ENCODE measurements at places on chromosomes 3 and 15.

DNA sequence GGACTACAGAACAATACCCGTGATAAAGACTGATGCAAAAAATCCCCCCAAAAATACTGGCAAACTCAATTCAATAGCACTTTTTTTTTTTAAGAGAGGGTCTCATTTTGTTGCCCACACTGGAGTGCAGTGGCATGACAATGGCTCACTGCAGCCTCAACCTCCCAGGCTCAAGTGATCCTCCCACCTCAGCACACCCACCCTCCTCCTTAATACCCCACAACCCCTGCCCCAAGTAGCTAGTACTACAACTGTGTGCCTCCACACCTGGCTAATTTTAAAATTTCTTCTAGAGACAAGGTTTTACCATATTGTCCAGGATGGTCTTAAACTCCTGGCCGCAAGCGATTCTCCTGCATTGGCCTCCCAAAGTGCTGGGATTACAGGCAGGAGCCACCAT, 11.4 kb downstream of the TOP2B start:
- no peak for DNase-seq

DNA sequence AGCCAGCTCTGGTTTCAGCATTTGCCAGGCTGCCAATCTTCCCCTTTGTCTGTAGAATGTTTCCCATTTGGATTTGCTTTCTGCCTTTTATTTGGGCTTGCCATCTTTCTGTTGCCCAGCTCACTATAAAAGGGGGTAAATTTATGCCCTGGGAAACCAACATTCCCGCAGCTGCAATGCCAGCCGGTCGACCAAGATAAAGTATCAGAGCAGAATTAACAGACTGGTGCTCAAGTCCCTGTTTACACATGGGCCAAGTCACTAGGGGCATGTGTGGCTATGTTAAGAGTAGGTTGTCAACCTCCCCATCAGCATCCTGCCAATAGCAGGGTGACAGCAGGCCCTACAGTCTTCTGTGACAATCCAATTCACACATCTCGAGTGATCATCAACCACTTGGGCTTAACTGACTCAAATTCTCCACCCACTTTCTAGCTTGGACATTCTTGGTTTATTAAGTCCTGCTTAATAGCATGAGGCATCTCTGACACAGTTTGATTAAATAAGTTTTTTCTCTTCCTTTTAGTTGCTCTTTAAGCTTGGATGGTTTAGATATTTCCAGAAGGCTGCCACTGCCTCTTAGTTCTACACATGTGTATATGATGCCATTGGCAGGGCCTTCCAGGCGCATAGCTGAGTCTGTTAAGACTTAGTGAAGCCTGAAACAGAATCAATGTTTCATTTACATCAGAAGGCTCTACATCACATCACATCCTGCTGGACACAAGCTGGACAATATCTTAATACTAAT, 24.1 kb upstream of the VEPH1 start:
- no peak for DNase-seq

DNA sequence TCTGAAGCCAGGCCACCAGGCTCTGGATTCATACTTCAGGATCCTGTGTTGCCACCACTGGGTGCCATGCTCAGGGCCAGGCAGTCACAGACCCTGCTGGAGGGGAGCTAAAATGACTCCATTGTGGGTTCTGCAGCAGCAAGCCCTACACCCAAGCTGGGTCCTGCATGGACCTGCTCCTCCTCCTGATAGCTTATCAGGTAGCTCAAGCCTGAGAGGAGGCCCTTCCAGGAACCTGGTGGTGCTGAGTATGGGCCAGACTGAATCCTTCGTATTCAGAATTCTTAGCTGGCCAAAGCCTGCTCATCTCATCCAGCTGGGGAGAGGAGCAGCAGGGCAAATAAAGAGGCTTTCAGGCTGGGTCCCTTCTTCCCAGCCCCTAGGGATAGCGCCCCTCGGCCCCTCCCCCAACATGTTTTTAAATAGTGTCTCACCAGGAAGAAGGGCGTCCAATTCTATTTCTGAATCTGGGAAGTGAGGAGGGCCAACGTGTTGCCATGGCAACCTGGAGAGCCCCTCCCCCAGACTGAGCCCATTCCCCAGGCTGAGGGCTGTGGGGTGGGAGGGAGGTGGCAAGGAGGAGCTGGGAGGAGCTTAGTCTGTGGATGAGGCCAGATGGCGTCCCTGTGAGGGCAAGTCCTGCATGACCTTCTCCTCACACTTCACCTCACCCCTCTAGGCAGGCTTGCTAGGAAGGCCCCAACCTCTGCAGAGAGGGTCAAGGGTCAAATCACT, 11.0 kb upstream of the CAMKV start:
- DNase-seq = no peak

- peak; percentile 76 for DNase-seq
These were observed 9.6 kb upstream of the SST start for GRCh38 chr3:187679638-187680396.

GRCh38 chr3:119417771-119418512, 45.5 kb downstream of the TMEM39A start:
- DNase-seq = no peak

- DNase-seq = no peak
These were observed 41.8 kb downstream of the HOMER2 start for GRCh38 chr15:82910721-82911120.

DNA sequence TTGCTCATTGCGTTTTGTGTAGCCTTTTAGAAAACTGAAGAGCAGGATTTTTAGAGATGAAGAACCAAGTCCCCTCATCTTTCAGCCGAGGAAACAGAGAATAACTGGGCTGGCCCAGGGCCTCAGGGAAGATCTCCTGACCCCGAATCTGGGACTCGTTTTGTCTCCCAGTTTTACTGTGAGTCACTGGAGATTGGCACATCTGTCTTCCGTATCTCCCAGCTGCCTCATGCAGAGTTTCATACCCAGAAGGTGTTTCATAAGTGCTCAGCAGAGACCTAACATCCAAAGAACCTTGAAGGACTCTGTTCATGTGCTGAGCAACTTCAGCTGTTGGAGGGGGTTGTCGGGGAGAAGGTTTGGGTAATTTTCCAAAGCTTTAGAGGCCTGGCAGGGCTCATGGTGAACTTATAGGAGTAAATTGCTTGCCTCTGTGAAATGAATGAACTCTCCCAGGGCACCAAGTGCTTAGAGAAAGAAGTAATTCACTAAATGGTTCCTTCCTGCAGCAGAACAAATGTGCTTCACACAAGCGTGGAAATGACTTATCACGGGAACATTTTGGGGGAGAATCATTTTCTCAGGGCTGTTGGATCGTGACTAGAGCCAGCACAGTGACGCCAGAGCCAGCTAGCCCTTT, 121.4 kb downstream of the FAM43A start:
- DNase-seq = no peak

- DNase-seq = no peak
These were observed 59.6 kb downstream of the MGLL start for GRCh38 chr3:127762787-127763105.

- no peak for DNase-seq
These were observed 163.1 kb downstream of the WDR76 start for GRCh38 chr15:43989938-43990337.

- DNase-seq = no peak
These were observed 11.2 kb upstream of the MTMR14 start for GRCh38 chr3:9638155-9638554.

DNA sequence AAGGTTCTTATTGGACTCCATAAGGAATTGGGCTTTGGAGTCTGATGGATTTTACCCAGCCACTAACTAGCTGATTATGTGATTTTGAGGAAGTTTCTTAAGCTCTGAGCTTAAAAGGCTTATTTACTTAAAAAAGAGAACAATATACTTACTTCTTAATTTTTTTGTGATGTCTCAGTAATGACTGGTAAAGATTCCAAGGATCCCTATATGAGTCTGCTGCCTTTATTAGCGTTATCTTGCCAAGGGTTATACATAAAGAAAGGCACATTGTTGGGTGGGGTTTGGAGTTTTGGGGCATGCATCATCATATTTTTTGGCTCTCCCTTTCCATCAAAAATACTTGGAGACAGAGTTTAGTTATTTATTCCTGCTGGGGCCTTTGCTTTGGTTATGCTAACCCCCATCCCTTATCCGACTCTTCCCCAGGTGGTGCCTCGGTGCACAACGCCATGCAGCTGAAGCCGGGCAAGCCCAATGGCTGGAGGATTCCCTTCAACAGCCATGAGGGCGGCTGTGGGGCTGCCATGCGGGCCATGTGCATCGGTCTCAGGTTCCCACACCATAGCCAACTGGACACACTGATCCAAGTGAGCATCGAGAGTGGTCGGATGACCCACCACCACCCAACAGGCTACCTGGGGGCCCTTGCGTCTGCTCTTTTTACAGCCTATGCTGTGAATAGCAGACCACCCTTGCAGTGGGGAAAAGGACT, 6.7 kb downstream of the ADPRH start:
- DNase-seq = no peak

- DNase-seq = no peak
These were observed 12.8 kb upstream of the TM4SF1 start for GRCh38 chr3:149390294-149390693.

DNA sequence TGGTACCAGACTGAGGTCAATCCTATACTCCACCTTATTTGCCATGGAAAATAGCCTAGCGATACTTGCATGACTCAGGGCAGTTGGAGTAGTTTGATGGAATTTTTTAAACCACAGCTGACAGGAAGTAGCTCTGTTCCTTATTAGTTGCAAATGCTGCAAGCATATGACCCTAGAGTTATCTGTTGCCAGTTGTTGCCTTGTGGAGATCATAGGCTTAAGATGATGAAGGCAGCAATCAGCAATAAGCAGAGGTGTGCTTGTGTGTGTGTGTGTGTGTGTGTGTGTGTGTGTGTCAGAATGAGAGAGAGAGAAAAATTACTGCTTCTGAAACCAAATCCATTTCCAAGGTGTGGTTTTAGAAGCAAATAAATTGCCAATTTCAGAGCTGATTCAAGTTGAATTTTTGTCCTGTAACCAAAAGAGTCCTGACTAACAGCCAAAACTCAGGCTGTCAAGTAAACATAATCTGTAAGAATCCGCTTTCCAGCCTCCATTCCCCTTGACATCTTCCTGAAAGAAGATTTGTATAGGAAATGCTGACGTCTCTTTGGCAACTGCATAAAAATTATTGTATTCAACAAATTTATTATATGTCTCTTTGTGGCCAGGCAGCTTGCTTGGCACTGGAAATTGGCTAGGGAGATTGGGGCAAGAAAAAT, 141.2 kb downstream of the SERPINI1 start:
- peak; percentile 87 for DNase-seq

DNA sequence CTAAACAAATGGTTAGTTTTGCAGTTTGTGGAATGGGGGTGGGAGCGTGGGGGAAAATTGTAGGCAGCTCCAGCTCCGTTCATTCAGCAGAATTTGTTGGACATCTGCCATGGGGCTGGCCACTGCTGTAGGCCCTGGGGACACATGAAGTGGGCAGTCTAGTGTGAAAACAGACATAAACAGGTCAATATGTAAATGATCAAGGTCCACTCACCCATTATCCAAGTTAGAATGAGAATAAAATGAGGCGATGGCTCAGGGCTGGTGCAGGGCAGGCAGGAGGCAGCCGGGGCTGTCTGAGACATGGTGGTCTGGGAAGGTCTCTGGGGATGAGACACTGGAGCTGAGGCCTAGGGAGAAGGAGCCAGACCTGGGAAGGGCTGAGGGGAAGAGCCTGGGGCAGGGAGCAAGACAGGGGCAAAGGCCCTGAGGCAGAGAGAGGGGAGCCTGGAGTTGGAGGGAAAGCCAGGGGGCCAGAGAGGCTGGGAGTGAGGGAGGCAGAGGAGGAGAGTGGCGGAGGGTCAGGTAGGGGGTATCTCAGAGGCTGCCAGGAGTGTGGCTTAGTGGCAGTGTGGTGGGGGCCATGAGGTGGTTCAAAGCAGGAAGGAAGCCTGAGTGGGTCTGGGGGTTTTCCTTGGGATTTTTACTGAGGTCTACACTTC, 6.2 kb upstream of the SLC6A6 start:
- no peak for DNase-seq

DNA sequence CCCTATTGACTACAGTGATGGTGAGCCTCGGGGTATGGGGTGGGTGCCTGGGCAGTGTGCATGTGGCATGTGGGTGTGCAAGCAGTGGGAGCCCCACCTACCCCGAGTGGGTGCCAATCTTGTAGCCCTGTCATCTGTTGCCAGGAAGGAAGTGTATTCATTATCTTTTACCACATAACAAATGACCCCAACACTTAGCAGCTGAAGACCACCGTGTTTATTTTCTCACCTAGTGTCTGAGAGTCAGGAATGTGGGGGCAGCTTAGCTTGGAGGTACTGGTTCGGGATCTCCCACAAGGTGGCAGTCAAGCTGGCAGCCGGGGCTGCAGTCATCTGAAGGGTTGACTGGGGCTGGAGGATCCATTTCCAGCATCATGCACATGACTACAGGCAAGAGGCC, 21.7 kb downstream of the XYLB start:
- no peak for DNase-seq

DNA sequence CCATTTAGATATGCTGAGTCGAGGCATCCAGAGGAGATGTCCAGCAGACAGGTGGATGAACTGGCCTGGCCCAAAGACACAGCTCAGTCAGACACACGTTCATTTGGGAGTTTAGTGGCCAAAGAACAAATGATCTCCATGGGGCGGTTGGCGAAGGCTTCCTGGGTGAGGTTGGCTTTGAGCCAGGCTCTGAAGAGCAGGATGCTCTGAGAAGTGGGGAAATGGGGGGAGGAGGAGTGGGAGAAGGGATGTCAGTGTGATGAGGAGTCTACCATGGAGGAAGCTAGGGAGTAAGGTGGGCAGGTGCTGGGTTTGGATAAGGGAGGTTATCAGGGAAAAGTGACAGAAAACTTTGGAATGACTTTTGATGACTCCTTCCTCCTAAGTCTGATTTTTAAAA, 47.5 kb upstream of the VILL start:
- DNase-seq = no peak

GRCh38 chr3:98776140-98776493, 13.0 kb downstream of the ST3GAL6 start:
- DNase-seq = no peak

- no peak for DNase-seq
These were observed 324.6 kb downstream of the MAGI1 start for GRCh38 chr3:65714134-65714533.

GRCh38 chr15:101296418-101297405, 1.7 kb upstream of the SNRPA1 start:
- DNase-seq = peak; percentile 25

DNA sequence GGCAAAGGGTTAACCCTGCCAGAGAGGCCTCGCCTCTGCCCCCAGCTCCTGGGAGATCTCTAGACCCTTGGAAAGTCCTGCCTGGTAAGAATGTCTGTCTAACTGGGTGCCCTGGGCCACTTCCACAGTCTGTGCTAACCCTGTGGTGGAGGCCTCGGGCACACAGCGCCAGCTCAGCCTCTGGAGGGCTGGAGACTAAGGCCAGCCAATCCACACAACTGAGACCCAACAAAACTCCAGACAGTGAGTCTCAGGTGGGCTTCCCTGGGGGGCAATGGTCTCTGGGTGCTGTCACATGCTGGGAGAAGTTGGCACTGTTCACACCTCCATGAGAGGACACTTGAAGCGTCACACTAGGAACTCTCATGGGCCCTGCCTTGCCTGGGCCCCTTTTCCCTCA, 19.5 kb downstream of the ZXDC start:
- DNase-seq = no peak

GRCh38 chr3:51706021-51706485, 815 bp upstream of the GRM2 start:
- no peak for DNase-seq
